Anterior cingulate cortex (tissue), 58 donors: ENCODE measurements at places on chromosomes 4 and X.

GRCh38 chr4:145954924-145955339 lies 16.3 kb upstream of the ZNF827 start:
- DNase-seq: no peak

DNA sequence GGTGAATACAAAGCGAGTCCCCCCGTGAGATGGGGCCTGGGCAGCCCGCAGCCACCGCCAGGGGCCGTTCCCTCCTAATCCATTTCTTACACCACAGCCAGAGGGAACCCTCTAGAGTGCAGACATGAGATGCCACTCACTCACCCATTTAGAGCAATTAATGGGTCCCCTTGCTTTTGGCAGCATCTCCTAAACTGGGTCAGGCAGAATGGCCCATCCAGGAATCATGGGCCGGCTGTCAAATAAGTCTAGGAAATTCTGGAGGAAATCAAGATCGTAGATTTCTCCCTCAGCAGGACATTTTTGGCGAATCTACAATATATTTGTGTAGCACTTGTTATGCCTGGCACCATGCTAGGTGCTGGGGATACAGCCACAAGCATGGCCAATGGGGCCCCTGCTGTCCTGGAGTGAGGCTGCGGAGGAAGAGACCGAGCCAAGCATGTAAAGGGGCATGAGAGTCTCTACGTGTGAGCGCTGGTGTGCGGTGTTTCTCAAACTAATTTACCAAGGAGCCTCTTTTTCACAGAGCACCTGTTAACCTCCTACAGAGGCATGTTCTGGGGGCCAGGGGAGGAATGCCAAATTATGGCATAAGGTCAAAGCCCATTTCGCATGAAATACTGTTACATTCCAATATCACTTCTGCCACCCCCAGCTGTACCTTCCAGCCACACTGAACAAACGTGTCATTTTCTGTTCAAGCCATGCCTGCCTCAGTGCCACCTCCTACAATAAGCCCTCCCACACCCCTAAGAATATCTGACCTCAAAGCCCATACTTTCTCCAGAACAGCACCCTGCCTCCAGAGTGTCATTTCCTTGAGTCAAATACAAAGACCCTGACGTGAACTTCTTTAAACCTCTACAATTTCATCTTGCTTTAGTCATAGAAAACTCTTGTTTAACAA lies 28.1 kb upstream of the JAKMIP1 start:
- DNase-seq: peak; percentile 64

DNA sequence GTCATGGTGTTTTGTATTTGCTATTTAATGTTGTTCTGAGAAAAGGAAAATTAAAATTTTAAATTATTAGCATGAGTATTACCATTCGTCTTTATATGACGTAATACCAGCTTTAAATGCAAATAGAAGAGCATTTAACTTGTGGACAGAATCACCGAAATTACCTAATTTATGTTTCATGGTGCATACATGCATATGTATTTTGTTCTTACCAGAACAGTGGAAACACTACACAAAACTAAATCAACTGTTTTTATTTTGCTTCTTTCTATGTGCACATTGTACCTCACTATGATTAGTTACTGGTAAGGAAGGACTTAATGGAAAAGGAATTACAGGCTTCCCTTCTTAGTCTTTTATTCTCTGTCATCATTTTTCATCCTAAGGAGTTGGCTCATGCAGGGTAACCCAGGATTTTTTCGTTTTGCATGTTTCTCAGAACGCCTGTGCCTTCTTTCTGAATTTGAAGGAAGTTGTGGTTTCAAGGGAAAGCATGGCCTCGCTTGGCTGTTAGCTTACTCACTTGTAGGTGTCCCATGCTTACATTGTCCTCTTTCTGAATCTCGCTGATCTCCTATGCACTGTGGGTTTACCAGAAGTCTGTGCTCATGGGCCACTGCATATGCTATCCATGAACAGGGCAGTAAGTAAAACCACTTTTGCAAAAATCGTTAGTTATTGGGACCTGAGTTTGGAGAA lies 300.0 kb upstream of the PUDP start:
- DNase-seq: no peak

DNA sequence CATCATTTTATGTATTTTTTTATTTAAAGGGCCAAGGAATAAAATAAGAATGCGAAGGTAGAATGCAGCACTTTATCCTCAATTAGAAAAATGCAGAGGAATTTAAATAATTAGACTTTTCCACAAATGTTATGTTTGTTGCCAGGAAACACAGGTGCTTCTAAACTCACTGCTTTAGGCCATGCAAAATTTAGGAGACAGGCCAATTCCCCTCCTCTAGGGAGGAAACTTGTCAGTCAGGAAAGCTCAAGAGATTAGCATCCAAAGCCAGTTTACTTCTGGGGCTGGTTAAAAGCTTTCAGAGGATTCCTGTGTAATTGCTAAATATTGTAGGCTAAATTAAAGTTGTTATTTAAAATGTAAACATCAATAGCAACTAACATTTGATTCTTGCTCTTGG lies 124.5 kb downstream of the DMD start:
- DNase-seq: no peak

DNA sequence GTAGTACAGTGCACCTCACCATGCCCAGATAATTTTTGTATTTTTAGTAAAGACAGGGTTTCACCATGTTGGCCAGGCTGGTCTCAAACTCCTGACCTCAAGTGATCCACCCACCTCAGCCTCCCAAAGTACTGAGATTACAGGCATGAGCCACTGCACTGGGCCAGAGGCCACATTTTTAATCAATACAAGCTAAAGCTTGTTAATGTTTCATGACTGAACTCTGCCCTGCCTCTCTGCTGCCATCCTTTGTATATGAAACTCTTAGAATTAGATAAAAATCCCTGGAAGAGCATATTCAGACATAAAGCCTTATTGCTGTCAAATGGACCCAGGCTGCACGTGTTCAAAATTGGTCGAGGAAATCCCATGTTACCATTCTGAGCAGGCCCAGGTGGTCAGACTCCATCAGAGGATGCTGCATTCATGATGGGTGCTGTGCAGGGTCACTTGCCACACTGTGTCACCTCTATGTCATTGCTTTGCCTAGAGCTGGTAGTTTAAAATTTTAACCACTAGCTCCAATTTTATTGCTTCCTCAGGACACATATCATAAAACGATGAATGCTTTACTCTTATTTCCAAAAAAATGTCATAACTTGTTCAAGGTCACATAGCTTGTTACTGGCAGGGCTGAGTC lies 45.2 kb downstream of the LNX1 start:
- no peak for DNase-seq
